ENCODE measurements at places on chromosomes 1 and 21.

DNA sequence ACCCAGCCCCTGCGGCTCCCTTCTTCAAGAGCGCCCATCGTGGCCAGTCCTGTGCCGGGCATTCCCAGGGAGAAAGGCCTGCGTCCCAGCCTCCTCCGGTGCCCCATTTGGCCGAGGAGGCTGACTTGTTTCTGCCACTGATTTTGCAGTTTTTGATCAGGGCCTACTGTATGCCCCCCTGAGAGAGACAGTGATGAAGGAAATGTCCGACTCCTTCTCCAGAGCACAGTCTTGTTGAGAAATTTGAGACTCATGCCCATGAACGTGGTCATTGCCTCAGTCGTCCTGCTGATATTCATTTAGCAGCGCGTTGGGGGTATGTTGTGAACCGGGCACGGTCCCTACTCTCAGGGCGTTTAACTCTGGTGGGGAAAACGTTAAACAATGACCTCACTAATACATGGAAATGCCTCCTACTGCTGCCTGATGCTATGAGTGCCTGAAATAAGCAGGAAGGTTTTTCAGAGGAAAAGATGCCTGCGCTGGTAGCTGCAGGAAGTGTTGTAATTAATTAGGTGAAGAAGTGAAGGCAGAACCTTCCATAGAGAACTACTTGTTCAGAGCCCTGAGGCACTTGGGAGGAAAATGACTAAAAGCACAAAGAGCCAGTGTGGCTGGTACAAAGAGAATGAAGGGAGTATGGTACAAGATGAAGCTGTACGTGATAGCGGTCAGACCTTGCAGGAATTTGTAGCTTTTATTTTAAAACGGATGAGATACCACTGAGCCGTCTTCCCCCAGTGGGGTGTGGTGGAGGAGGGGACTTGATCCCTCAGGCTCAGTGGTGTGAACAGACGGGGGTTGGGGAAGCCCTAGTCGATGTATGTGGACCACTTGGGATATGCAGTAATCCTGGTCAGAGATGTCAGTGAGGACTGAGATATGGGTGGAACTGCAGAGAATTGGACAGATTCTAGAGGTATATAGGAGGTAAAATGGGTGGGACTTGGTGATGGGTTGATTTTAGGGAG is 730 bp downstream of the ZCCHC17 start:
- DNase-seq: no peak

GRCh38 chr1:232590744-232591082 is 39.2 kb downstream of the SIPA1L2 start:
- no peak for DNase-seq

DNA sequence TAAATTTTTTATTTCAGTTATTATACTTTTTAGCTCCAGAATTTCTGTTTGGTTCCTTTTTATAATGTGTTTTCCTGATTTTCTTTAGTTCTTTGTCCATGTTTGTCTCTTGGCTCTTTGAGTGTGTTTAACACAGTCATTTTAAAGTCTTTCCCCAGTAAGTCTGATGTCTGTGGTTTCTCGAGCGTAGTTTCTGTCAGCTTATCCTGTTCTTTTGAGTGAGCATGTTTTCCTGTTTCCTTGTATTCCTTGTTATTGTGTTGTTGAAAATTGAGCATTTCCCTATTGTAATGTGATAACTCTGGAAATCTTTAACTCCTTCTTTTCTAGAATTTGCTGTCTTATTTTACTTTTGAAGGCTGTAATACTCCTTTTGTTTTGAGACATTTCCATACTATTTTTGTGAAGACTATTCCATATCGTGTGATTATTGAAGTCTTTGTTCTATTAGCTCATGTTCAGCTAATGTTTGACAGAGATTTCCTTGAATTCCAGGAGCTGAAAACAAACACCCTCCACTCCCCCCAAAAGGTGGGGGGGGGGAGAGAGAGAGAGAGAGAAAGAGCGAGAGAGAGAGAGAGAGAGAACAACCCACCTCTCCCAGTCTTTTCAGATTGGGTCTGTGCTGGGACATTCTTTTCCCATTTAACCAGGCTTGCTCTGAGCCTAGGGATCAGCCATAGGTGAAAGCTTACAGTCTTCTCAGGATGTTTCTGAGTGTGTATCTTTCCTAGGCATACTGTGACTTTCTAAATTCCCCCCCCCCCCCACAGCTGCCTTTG is 38.3 kb downstream of the SDCCAG8 start:
- no peak for DNase-seq

GRCh38 chr1:8462371-8462892 is 144.5 kb downstream of the SLC45A1 start:
- DNase-seq: no peak

DNA sequence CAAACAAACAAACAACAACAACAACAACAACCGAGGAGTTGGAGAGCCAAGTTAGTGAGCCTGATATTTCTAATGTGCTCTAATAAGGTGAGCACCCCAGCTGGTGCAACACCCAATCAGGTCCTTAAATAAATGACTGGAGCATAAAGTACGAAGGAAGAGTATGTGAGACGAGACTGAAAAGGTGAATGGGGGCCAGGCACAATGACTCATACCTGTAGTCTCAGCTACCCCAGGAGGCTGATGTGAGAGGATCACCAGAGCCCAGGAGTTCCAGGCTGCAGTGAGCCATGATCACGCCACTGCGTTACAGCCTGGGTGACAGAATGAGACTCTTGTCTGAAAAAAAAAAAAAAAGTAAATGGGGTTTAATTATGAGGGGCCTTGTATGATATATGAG is 152.0 kb upstream of the ZRANB2 start:
- no peak for DNase-seq

DNA sequence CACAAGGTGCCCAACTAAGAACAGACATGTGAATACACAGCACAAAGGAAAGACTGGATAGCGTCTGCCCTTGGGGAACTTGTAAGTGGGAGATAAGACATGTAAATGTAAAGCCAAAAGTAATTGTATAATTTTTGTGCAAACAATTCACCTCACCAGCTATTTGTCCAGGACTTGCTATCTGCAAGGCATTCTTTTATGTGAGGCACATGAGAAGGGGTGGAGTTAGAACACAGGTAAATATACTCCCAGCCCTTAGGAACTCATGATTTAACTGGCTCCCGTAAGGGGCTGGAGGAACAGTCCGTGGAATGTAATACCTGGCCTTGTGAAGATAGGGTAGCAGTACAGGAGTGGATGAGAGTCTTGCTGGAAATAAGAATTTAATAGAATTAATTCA is 61.3 kb downstream of the CDK18 start:
- no peak for DNase-seq

DNA sequence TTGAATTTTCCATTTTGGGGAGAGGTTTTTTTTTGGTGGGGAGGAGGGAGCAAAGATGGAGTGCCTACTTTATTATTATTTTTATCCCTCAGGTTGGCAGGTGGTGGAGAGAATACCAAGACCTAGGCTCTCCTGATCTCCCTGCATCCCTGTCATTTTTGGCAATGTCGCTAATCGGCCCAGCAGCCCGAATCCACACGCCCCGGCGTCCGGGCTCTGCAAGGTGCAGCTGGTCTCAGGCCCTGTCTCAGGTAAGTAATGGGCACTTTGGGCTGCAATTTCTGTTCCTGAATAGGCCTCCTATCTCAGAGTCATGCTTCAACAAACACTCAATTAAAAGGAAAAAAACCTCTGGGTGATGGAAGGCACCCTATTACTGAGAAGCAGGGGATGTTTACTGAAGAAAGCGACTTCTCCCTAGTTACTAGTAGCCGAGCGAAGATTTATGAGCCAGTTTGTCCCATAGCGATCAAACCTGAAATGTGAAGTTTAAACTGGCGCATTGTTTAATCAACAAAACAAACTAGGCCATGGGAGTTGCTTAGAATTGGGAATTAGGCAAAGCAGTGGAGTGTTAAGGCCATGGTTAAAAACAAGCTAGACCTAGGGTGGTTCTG is 137.8 kb downstream of the RWDD3 start:
- no peak for DNase-seq

DNA sequence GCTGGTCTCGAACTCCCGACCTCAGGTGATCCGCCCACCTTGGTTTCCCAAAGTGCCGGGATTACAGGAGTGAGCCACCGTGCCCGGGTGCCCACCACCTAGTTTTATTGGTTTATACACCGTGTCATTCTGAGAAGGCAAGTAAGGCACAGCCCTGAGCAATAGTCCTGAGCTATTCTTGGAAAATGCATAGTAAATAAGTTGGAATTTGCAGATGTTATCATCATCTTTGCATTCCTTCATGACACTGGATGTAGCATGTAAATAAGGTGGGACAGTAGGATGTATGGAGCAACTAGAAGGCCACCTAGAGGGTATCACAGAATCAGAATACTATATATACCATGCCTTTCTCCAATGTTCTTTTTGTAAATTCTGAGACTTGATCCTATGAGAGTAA is 11.0 kb downstream of the TOR1AIP2 start:
- DNase-seq: no peak

- no peak for DNase-seq
These were observed 26.0 kb downstream of the S1PR1 start for GRCh38 chr1:101262630-101263348.
